Liver (tissue), 10 donors: ENCODE measurements at places on chromosomes 5 and 9. TPM values are rescaled to one million over a fixed set of nuclear protein-coding genes. Genes with fewer than 3 reads are reported as not detected.

DNA sequence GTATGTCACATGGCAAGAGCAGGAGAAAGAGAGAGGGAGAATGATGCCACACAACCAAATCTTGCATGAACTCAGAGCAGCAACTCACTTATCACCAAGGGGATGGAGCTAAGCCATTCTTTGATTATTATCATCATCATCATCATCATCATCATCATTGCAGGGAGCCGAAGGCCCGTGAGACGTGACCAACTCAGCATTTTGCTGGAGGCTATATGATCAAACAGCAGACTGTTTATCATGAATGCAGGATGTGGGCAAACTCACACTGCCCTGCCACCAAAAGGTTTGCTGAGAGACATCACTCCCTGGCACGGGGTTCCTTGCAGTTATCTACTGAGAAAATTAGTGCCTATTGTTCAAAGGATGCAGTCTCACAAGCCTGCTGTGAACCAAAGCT, 8.6 kb upstream of the ZNF169 start:
- DNase-seq, result no peak

- no peak for DNase-seq
Measured at GRCh38 chr5:4244306-4244705, 648.7 kb downstream of the IRX1 start.

DNA sequence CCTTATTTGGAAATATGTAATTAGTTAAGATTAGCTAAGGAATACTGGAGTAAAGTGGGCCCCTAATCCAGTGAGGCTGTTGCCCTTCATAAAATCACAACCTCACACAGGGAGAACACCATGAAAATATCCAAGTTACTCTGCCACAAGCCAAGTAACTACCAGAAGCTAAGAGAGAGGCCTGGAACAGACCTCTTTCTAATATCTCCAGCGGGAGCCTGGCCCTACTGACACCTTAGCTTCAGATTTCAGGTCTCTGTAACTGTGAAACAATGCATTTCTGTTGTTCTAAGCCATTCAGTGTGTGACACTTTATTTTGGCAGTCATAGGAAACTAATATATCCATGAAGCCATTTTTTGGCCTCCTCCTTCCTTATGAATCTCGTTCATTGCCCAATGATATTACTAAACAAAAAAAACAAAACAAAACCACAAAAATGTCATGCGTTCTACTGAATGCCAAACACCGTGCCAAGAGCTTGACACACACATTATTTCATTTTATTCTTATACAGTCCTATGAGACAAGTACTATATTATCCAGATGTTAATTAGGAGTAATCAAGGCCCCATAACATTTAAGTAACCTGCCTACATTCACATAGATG, 699.0 kb downstream of the MAT2B start:
- DNase-seq, result no peak

DNA sequence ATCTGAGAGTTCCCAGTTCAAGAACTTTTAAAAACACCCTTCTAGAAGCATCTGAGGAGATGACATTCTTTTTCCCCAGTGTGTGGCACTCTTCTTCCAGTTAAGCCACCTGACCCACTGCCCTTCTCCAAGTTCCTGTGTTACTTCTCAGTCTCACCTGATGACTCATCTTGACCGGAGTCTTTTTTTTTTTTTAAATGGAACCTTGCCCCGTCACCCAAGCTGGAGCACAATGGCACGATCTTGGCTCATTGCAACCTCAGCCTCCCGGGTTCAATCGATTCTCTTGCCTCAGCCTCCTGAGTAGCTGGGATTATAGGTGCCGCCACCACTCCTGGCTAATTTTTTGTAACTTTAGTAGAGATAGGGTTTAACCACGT, 224.1 kb upstream of the DAB2 start:
- DNase-seq, result no peak

DNA sequence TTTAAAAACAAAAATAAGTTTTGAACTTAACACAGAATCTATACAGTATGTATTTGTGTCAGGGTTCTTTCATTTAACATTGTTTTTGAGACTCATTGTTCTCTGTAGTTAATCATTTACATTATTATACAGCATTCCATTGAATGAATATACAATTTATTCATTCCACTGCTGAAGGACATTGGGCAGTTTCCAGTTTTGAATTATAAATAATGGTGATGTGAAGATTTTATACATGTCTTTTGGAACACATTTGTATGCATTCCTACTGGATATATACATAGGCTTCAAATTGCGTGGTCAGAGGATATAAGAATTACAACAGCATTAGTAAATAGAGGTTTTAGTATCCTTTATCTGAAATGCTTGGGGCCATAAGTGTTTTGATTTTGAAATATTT, 72.0 kb downstream of the CEP120 start:
- DNase-seq, result no peak

- no peak for DNase-seq
Measured at GRCh38 chr5:63483338-63483737, 478.9 kb downstream of the HTR1A start.

GRCh38 chr5:92885950-92886349, 695.1 kb downstream of the NR2F1-AS1 start:
- no peak for DNase-seq

- no peak for DNase-seq
Measured at GRCh38 chr5:144638787-144639186, 468.1 kb downstream of the KCTD16 start.

GRCh38 chr5:82622205-82622604, 344.1 kb upstream of the RPS23 start:
- DNase-seq, result no peak

- no peak for DNase-seq
Measured at GRCh38 chr5:110625376-110625999, 101.0 kb downstream of the TMEM232 start.

DNA sequence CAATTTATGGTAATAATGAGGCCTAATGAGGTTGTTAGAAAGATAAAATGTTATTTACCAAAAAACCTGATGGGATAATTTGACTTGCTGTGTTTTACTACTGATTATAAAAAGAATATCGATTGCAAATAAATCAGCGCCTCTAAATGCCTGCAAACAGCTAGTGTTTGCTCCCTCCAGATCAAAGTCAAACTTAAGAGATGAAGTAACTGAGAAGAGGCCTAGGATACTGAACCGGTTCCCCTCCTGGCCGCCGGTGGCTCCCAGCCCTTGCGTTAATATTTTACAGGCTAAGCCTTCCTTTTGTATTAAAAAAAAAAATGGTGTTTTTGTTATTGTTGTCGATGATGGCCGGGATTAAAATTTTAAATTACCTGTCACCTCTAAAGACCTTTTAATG, 2.6 kb downstream of the IRX1 start:
- DNase-seq, result no peak

DNA sequence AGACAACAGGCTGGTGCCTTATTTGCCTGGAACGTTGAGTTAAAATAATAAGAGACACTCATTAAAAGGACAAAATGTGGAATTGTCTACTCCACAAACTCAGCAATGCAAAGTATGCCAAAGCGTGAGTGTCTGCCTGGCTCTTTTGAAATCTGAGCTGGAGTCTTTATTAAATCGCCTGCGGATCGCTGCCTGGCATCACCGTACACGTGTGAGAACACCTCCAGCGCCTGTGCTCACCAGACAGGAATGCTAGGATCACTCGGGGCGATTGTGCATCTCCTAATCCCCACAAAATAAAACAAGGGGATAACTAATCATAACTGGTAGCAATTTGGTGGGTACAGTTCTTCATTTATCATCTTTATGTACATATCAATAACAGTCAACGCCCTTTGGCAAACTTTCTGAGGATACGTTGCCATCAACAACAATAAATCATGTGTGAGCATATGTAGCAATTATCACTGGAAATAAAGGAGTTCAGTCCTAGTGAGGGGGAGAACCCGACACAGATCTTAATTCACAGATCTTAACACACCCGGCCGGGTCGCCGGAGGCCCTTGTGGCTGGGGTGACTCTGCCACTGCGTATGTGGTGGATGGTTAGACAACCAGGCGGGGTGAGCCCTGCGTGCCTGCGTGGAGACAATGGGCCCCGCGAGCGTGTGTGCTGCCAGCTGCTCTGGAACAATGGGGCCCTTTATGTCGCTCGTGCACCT, 284.9 kb upstream of the IRX1 start:
- no peak for DNase-seq

- DNase-seq, result no peak
Measured at GRCh38 chr5:171509467-171509866, 90.0 kb downstream of the FGF18 start.

GRCh38 chr9:99748266-99748665, 73.4 kb upstream of the NR4A3 start:
- DNase-seq, result no peak

- DNase-seq, result no peak
Measured at GRCh38 chr5:51495672-51496071, 112.4 kb downstream of the ISL1 start.

DNA sequence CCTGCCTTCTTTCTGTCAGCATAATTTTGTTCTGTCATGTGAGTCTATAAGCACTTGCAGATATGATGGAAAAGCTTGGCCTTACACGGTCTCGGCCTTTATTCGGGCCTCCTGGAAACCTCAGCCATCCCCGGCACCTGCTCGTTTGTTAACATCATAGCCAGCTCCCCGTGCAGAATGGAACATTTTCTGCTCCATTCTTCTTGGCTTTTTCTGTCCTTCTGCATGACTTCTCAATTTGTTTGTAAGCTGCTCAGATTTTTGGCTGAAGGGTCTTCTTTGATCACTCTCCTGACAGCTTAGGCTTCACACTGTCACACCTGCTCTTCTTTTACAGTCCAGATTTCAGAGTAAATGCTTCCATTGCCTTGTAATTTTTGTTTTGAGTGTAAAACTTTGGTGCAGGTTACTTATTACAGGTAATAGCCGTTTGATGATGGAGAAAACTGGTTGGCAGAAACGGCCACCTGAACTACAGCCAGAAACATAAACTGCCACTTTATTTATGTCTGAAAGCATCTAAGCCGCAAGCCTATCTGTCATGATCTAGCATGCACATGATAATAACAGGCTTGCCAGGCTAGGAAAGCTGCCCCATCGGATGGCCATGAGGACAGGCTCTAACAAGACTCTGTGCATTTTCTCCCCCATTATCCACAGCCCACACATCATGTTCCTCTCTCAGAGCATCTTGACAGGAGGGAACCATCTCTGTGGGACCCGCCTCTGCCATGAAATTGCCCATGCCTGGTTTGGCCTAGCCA, 197.0 kb downstream of the AOPEP start:
- no peak for DNase-seq

KIF24 gene
- total RNA-seq, result 0.17 TPM

FGFR4 gene
- 72.6 TPM for total RNA-seq

SSNA1 gene
- total RNA-seq, result 37.5 TPM

PHYKPL gene
- total RNA-seq, result 25.6 TPM

CNTFR gene
- total RNA-seq, result 3.3 TPM

NFIB gene
- total RNA-seq, result 23.2 TPM

KCTD16 gene
- under 0.01 TPM for total RNA-seq
